ENCODE measurements at places on chromosomes 5 and 9.

- no peak for DNase-seq
Observed at GRCh38 chr9:93072383-93072795, 13.9 kb downstream of the SUSD3 start.

DNA sequence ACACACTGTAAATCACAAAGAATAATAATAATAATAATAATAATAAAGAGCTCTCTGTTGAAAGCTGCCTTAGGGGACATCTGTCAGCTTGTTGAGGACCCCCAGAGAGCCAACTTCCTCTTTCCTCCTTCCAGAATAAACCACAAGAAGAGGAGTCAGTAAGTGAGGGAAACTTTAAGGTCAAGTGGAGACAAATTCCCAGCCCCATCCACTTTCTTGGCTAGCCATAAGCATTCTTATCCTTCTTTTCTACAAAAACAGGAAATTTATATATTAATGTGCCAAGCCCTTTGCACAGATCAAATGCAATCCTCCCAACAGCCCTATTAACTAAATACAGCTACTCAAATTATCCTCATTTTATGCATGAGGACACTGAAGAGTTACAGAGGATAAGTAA lies 9.4 kb upstream of the C5orf58 start:
- DNase-seq: no peak

GRCh38 chr5:116543501-116543900 lies 31.1 kb downstream of the SEMA6A start:
- DNase-seq: no peak

DNA sequence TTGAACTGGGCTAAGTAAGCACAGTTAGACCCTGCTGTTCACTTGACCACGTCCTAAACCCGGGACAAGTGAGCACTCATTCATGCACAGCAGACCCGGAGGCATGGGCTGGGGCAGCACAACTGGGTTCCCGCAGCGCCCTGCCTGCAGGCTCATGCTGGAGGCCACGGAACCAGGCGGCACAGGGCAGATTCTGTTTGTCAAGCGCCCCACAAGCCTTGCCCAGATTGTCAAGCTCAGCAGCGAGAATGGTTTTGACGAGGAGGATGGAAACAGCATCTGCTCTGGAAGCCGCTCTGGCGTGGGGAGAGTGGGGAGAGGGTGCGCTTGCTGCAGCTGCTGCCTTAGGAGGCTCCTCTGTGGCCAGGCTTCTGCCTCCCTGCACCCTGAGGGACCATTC lies 32.7 kb downstream of the PRRT1B start:
- no peak for DNase-seq

DNA sequence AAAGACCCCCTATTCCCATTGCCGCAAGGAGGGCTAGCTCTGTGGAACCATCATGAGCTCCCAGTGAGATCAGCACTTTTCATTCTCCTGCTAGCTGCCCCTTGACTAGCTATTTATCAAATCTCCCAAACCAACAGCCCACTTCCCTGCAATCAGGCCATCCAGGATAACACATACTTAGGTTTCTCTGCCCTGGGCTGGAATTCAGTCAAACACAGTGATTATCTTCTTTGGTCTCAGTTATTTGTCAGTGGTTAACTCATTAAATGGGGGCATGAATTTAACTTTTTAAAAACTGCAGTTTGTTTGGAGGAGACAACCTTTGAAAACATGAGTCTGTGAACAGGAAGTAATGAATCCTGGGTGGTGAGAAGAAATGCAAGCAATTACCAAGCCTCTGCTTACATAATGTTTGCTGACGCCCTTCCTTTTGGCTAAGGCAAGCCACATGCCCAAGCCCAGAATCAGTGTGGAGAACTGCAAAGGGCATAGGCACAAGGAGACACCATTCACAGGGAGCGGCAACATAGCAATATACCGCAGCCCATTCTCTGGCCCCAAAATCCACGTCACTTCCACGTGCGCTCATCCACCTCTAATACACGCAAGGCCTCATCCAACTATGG lies 275.0 kb downstream of the DRD1 start:
- DNase-seq: no peak

GRCh38 chr5:1768283-1769000 lies 31.2 kb downstream of the MRPL36 start:
- DNase-seq: no peak

GRCh38 chr5:82276800-82277612 lies 1.1 kb downstream of the RPS23 start:
- DNase-seq: no peak

DNA sequence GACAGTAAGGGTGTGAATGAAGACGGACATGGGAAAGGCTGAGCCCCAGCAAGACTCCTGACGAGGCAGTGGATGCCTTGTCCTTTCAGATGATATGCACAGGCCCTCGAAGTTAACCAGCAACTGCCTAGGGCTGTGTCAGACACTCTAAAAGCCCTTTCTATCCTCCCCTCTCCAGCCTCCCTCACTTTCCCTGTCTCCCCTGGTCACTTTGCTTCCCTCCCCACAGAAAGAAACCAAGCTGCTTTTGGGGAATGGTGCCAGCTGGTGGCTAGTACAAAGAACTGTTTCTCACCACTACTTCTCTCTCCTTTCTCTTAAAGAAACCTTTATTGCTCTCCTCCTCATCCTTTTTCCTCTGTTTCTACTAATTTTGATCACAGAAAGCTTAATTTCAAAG lies 21.4 kb downstream of the LHFPL2 start:
- DNase-seq: no peak

- no peak for DNase-seq
Observed at GRCh38 chr9:98610711-98611110, 98.0 kb downstream of the GABBR2 start.

DNA sequence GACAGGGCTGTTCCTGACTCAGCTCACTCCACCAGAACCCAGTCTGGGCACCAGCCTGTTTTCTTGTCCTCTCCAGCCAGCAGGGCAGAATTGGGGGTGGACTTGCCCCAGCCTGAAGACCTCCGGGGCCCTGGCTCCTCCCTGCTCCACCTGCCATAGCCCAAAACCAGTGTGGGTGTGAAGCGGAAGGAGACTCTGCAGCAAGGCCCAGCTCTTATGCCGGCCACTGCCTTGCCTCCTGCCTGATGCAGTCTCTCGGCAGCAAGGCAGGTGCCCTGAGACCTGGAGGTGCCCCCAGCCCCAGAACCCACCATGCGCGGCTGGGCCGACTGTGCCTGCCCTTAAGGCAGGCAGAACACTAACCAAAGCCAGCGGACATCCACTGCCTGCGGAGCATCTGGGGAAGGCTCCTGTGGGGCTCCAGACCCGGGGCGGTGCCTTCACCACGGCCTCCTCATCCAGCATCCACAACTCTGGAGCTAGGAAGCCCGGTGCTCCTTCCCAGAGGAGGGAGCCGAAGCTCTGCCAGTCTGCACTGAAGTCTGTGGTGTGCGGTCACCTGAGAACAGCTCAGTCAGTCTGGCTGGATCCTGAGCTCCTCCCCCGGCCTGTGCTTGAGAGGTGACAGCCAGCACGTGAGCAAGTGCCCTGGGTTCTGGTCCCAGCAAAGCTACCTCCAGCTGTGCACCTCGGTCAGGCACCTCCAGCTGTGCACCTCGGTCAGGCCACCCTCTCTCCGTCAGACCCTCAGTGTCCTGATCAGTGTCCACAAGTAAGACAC lies 116.7 kb downstream of the ADAMTS2 start:
- DNase-seq: no peak

GRCh38 chr5:9324348-9325077 lies 221.4 kb downstream of the SEMA5A start:
- DNase-seq: no peak
